ENCODE measurements at places on chromosomes 3 and 15. TPM values are rescaled to one million over a fixed set of nuclear protein-coding genes. Genes with fewer than 3 reads are reported as not detected.

DNA sequence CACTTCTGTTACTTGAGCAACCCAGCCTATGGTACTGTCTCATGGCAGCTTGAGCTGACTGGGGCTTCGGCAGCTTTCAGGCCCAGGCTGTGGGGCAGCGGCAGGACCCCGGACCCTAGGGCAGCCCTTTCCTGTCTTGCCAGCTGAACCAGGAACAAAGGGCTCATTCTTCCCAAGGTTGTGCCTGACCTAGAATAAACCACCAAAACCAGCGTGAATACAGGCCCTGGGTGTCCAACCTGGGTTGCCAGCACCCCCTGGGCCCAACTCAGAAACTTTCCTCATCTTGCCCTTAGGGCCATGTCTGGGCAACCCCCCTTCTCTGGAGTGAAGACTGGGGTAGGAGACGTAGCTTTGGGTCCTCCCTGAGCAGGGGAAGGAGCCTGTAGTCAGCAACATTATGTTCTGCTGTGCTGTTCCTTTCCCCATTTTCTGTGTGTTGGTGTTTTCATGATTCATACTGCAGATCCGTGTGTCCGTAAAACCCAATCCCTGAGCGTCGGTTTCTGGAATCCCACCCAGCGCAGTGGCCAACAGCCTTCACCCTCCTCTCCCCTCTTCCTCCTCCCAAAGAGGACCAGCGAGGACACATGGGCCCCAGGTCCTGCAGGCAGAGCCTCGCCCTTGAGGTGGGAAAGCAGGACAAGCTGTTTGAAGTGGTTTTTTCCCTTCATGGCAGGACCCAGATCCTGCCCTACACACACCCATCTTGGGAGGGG, 33.5 kb downstream of the TKT start:
- no peak for DNase-seq

SAMMSON gene
- not detected for polyA plus RNA-seq

ARRDC4 gene
- polyA plus RNA-seq, result 0.15 TPM

EOMES gene
- polyA plus RNA-seq, result 0.84 TPM

DNA sequence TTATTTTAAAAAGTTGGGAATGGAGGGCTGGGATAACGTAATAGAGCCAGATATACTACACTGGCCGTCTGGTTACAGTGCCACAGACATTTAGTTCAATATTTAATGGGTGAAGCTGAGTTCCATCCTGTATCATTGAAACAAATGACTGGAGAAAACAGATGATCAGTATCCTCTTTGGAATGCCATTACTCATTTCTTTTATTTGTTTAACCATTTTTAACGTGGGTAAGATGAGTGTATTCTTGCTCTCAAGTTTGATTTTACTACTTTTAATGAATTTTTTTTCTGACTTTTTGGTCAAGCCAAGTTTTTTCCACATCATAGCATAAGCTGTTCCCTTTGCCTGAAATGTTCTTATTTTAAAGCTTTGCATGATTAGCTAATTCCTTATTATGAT, 53.9 kb upstream of the GRM7 start:
- DNase-seq, result no peak

FGD5 gene
- not detected for polyA plus RNA-seq

Measured in A549 (cell line).